ENCODE measurements at places on chromosomes 16 and 17.

GRCh38 chr16:82331397-82331796 lies 161.4 kb upstream of the MPHOSPH6 start:
- DNase-seq = no peak

GRCh38 chr17:49198211-49198610 lies 12.2 kb downstream of the GNGT2 start:
- DNase-seq = no peak

DNA sequence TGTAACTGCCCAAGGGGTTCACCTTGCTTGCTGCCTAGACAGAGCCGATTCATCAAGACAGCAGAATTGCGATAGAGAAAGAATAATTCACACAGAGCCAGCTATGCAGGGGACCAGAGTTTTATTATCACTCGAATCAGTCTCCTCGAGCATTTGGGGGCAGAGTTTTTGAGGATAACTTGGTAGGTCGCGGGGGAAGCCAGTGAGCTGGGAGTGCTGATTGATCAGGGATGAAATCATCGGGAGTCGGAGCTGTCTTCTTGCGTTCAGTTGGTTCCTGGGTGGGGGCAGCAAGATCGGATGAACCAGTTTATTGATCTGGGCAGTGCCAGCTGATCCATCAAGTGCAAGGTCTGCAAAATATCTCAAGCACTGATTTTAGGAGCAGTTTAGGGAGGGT lies 9.1 kb downstream of the ITGAM start:
- no peak for DNase-seq

DNA sequence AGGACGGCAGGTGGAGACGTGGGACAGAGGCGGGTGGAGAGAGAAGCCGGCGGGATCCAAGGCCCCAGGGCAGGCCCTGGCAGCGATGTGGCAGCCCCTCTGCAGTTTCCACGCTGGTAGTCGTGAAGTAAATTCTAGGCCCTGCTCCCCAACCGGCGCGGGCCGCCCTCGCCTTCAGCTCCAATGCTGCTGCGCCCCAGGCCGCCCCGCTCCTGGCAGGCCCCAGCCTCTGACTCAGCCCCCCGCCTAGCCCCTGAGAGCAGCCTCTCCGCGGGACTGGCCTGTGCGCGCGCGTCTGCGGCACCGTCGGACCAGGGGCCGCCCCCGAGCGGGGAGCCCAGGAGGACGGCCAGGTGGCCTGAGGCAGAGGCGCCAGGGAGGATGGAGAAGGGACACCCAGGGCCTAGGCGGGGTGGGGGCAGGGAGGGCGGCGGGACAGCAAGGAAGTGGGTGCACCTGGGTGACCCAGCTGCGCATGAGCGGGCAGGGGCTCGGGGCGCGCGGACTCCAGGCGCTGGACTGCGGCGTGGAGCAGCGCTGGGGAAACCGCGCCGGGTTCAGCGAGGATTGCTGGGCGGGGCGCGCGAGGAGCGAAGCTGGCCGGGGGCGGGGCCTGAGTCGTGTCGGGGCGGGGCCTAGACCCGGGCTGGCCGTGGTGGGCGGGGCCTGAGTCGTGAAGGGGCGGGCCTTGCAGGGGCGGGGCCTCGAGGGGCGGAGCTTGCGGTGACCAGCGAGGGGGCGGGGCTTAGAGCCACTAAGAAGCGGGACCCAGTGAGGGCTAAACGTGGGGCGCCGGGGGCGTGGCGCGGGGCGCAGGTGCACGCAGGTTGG lies 29.6 kb downstream of the ZNF778 start:
- DNase-seq = peak; percentile 94

- no peak for DNase-seq
These were observed 55.7 kb downstream of the SCNN1B start for GRCh38 chr16:23357761-23358290.
